Nephron progenitor cell (in vitro differentiated cells): ENCODE measurements at places on chromosomes 16 and 17.

- DNase-seq: no peak
Observed at GRCh38 chr17:35127751-35128514, 6.5 kb downstream of the FNDC8 start.

DNA sequence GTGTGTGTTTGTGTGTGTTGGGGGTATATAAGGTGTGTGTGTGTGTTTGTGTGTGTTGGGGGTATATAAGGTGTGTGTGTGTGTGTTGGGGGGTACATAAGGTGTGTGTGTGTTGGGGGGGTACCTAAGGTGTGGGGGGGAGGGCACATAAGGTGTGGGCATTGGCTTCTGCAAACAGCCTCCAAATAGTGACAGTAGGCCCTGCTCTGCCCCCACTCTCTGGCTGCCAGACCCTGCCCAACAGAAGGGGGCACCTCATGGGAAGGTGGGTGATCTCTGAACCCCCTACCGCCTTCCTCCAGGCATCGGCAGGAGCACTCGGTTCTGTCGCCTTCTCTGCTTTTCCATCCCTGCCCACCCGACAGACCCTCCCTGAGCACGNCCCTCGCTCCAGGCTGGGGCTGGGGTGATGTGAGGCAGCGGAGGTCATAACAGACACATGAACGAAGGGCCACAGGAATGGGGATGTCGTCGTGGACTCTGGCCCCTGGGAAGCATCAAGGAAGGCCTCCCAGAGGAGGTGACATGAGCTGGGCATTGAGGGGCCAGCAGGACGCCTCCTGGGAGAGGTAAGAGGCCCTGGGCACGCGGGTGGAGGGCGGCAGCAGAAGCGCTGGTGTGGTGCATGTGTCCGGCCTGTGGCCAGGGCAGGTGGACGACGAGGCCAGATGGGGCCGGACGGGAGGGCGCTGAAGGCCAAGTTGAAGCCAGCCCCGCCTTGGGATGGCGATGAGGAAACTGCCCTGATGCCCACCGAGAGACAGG is 136.6 kb upstream of the RPH3AL start:
- DNase-seq: peak; percentile 39

DNA sequence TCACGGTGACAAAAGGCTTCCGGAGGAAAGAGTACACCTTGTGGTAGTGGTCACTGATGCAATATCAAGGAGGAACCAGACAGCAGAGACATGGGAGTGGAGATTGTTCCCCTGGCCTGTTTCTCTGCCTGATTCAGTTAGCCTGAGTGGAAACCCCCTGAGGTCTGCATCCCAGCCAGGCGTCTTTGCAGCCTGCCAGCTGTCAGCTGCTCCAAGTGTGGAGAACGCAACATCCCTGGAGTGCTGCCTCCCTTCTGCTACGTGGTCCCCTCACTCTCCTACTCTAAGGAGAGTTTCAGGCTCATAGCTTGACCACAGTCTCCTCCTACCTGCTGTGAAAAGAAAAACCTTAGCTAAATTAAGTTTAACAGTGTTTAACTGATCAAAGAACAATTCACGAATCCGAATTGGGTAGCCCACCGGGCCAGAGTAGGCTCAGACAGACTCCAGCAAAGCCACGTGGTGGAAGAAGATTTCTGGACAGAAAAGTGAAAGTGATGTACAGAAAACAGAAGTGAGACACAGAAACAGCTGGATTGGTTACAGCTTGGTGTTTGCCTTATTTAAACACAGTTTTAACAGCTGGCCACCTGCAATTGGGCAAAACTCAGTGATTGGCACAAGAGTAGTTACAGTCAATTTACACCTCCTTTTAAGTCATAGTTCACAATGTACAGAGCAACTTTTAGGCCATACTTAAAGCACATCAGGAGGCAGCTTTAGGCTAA is 188.6 kb downstream of the DNAH9 start:
- DNase-seq: no peak

- no peak for DNase-seq
Observed at GRCh38 chr16:1206326-1206725, 18.7 kb downstream of the TPSG1 start.

DNA sequence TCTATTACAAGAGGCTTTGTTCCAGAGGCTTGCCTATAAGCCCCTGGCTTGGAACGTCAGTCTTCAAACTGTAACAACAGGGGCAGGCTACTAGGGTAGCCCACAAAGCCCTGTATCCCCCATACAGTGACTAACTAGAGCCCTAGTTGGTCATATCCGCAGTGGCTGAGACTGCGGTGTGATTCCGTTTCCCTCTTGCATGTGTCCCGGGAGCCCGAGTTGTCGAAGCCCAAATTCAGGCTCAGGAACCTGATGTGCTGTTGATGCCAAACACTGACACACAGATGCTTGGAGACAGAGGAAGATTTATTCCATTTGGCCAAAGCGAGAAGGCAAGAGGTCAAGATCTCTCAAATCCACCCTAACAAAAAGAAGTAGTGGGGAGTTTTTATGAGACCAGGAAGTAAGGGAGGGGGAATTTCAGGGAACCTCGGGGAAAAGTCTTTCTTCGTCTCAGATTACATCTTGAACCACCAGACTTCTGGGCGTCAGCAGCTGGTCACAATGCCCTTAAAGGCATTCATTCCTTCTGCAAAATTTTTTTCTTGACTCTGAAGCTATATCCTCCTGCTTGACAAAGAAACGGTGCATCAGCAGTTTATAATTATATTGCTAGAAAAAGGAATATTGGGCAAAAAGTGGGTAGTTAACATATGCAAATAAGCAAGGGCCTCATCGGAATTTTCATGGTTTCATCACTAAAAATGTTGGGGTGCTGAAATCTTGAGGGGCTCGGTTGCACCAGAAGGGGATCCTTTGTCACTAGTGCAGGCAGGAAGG is 879 bp downstream of the SLFN5 start:
- DNase-seq: peak; percentile 37

GRCh38 chr17:39809221-39809620 is 54.9 kb downstream of the IKZF3 start:
- DNase-seq: no peak

DNA sequence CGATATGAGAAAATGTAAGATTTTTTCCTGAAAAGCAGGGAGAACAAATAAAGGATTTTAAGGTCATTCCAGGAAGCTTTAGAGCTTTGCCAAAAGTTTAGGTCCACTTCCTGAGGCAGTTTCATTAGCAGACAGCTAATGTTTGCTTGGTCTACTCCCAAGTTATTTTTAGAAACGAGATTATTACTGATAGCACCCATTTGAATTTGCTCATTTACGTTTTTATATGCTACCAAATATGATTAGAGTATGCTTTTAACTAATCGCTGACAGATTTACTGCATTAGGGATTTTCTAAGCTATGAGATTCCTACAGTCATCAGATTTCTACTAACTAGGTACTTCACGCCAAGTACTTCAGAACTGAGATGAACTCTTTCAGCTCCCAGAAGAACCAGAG is 98.1 kb downstream of the WNT3 start:
- DNase-seq: no peak

- DNase-seq: no peak
Observed at GRCh38 chr16:65666132-65666941, 544.5 kb upstream of the CDH11 start.

GRCh38 chr16:27481282-27481934 is 68.3 kb downstream of the GTF3C1 start:
- DNase-seq: no peak

- peak; percentile 50 for DNase-seq
Observed at GRCh38 chr16:381012-381788, 578 bp downstream of the PGAP6 start.

DNA sequence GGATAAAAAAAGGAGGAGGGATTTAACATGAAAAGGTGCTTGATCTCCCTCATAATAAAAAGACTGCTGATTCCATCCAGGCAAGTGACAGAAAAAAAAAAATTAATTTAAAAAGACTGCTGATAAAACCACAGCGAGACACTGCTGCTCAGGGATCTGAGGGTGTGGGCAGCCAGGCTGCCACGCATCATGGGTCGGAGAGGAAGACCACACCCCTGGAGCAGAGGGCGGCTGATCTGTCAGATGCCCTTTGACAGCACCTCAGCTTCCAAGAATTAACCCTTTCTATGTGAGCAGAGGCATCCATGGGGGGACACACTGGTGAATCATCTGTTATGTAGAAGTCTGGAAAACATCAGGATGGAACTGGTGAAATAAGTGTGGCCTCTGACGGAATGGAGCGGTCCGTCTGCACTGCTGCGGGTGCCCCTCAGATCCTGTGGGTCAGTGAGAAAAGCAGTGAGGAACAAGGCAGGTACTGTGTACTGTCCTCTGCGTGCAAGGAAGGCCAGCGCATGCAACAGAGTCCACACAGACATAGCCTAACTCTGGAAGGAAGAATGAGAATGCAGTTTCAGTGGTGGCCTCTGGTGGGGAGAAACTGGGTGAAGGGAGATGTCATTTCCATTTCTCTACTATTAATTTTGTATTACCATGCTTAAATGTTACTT is 19.8 kb downstream of the MAPT start:
- DNase-seq: no peak

DNA sequence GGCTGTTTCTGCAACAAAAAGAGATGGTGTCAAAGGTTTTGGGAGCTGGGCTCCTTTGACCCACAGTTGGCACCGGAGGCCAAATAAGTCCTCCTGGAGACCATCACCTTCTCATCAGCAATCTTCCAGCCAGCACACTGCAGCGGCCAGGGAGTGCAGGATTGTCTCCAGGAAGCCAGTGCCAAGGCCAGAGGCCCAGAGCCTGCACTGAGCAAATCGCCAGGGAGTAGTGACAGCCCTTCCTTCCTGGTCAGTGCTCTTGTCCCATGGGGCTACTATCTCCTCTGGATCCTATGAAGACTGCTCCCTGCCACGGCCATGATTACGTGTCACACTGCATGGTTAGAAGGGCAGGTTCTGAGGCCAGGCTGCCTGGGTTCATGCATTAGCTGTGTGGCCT is 134.3 kb upstream of the CRHR1 start:
- DNase-seq: no peak

DNA sequence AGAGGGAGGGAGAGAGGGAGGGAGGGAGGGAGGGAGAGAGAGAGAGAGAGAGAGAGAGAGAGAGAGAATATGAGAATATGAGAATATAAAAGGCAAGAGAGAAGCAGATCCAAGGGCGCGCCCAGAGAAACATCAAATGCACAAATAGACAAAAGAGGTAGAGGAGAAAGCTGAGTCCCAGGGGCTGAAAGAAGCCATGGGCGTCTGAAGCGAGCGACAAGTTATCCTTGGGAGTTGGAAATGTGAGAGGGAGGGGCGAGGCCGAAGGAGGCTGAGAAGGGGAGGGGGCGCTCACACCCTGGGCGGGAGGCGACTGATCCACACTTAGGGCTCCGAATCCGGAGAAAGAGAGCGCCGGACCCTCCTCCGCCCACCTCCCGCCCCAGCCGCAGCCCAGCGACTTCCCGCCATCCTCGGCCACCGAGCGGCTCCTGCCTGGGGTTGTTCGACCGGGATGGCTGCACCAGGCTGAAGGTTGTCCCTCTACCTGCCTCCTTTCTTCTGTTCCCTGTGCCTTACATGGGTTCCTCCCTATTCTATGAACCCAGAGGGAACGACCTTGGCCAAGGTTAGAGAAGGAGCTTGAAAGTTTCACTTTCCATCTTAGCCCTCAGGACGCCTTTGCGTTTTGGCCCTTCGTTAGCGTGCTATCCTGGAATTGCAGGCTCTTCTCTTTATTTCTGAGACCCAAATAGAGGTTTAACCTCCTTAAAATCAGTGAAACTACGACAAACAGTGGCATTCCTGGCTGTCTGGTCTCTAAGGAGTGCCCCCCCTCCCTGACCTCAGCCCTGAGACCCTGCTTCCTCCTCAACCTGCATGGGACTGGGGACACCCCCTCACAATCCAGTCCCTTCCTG is 21.2 kb upstream of the HOXB9 start:
- peak; percentile 78 for DNase-seq

GRCh38 chr17:80221351-80222105 is 1.3 kb downstream of the SLC26A11 start:
- no peak for DNase-seq

DNA sequence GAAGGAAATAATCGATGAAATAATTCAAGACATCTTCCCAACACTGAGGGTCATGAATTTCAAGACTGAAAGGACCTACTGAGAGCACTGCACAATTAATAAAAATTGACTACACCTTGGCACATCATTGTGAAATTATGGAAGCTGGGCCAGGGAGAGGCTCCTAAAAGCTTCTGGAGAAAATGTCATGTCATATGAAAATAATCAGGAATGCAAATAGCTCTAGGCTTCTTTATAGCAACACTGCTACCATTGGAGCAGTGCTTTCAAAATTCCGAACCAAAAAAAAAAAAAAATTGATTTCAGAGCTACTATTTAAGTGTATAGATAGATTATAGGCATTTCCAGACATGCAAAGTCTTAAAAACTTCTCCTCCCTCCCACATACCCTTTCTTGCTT is 6.4 kb upstream of the ALOX15B start:
- no peak for DNase-seq

GRCh38 chr16:17397499-17397891 is 73.3 kb downstream of the XYLT1 start:
- no peak for DNase-seq
